ENCODE measurements at places on chromosomes 11 and 22. TPM values are rescaled to one million over a fixed set of nuclear protein-coding genes. Genes with fewer than 3 reads are reported as not detected.

MMP1 gene
- 0.23 TPM for polyA plus RNA-seq

IL18 gene
- 9.9 TPM for polyA plus RNA-seq

CDC42BPG gene
- 5.4 TPM for polyA plus RNA-seq

TRIM22 gene
- polyA plus RNA-seq, result 9.9 TPM

TYR gene
- 0.08 TPM for polyA plus RNA-seq

TYMP gene
- 1.0 TPM for polyA plus RNA-seq

LRP4 gene
- 33.4 TPM for polyA plus RNA-seq

CASP1 gene
- 3.1 TPM for polyA plus RNA-seq

MMP12 gene
- polyA plus RNA-seq, result 4.4 TPM

ROM1 gene
- 3.5 TPM for polyA plus RNA-seq

CASP5 gene
- not detected for polyA plus RNA-seq

ADSL gene
- polyA plus RNA-seq, result 119 TPM

SLC22A6 gene
- 29.4 TPM for polyA plus RNA-seq
